ENCODE measurements at places on chromosomes 2 and 18.

DNA sequence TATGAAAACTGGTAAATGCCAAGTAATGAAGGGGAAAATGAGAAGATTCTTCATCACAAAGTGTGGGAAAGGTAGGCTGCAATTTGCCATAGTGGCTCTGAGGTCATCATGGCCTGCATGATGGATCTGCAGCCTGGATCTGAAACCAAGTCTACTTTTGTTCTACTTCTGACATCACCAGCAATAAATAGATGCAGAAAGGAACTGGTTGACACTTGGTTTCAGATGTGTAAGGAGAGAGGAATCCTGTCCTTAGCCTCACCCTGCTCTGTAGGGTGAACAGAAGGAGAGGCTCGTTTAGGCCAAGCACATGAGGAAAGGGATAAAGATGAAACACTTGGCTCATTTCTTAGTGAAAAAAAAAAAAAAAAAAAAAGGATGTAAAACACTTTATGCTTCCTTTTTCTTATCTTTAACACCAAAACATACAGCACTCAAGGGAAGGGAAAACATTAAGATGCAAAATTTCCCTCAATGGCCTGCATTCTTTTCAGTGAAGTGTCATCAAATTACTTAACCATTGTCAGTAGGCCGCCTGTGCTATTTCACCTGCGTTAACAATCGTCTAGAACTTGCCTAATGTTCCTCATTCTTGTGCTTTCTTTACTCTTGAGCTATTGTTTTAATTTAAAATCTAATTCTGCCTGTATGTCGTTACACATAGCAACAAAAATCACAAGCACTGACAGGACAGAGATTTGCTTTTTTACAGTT, 3.9 kb downstream of the NEB start:
- no peak for DNase-seq

DNA sequence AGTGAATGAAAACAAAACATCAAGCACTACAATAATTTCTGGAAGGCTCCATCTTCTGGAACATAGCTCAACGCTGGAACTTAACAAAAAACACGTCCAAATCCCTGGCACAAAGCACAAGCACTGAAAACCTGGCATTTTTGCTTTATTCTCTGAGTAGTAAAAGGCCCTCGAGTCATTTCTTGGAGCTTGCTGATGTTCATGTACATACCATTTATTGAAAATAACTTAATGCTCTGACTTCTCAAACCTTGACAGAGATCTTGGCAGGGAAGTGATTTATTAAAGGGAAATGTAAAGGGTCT, 76.5 kb upstream of the STK17B start:
- no peak for DNase-seq

GRCh38 chr2:150873396-150873772, 385.9 kb upstream of the RND3 start:
- DNase-seq, result no peak

GRCh38 chr2:135843671-135844070, 6.7 kb upstream of the LCT start:
- no peak for DNase-seq

DNA sequence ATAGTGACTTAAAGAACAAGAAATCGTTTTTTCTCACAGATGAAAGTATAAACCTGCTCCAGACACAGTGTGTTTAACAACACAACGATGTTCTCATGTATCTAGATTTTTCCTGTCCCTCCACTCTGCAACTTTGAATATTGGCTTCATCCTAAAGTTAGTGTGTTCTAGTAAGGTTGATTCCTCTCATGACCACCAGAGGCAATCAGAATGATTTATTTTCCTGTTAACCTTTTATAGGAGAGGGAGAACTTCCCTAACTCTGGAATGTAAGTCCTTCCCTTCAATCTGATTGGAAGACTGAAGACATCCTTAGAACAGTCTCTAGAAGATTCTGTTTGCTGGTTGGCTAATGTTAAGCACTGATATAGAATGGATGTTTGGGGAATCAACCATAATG, 41.0 kb upstream of the TAF4B start:
- no peak for DNase-seq

- peak; percentile 20 for DNase-seq
Observed at GRCh38 chr2:229775614-229776313, 61.4 kb upstream of the DNER start.

GRCh38 chr2:120934574-120935338, 199.1 kb downstream of the GLI2 start:
- DNase-seq, result no peak

GRCh38 chr2:71939588-71940535, 207.8 kb downstream of the CYP26B1 start:
- no peak for DNase-seq

DNA sequence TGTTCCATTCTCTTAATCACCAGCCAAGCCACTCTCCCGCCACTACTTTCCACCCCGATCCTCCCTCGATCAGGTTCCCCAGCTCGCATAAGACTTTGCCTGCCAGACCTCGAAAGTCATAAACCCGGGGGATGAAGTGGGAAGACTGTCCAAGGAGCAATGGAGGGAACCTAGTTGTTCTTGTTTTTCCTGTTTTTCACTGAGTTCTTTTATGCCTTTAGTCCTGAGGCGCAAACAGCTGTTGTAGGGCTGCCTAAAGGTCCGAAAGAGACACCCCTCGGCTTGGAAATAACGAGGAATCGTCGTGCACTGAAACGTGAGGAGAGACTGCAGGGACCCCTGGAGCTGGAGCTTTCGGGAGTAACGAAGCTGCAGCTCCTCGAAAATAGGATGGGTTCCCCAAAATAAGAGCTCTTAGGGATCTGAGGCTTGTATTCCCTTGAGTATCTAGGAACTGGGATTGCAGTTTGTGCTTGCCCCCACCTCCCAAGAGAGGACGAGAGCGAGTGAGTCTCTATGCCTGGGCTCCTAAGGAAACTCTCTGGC, 1.7 kb upstream of the HOXD12 start:
- no peak for DNase-seq

- DNase-seq, result no peak
Observed at GRCh38 chr2:107525406-107525805, 301.3 kb upstream of the RGPD4 start.

GRCh38 chr2:47785986-47786385, 3.0 kb downstream of the MSH6 start:
- no peak for DNase-seq

- DNase-seq, result no peak
Observed at GRCh38 chr18:51425889-51426288, 228.4 kb upstream of the MEX3C start.

- DNase-seq, result no peak
Observed at GRCh38 chr2:224114428-224114827, 75.3 kb upstream of the SERPINE2 start.

DNA sequence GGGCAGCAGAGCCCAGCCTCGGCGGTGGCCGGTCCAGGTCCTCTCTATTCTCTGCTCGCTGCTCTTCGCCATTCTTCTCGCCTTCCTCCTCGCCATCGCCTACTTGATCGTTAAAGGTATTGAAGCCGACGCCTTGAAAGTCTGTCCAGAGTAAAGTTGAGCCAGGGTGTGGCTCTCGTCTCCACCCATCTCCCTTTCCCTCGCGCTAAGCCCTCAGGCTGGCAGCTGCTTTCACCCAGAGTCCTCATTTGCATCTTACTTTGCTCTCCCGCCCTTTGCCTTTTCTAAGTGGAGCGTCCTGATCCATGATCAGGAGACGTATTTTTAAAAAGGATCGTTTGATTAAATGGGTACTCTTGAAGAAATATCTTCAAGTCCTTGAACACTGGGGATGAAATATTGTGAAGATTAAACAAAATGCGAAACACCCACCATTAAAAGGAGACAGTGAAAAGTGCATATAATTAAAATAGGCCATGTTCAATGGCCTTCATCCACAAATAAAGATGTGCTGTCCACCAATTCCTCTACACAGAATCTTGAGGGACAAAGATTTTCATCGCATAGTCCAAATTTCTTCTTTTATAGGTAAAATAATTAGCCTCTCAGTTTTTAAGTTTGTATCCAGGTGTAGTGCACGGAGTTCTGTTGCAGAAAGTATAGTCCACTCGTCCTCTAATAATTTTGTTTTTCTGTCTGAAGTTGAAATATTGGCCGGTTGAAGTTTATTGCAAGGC, 657 bp downstream of the ARL6IP6 start:
- DNase-seq, result peak; percentile 10

- no peak for DNase-seq
Observed at GRCh38 chr2:72134997-72135800, 12.5 kb downstream of the CYP26B1 start.

- DNase-seq, result no peak
Observed at GRCh38 chr2:225173909-225174308, 131.6 kb upstream of the DOCK10 start.

GRCh38 chr2:179096090-179096489, 46.2 kb upstream of the CCDC141 start:
- peak; percentile 22 for DNase-seq

DNA sequence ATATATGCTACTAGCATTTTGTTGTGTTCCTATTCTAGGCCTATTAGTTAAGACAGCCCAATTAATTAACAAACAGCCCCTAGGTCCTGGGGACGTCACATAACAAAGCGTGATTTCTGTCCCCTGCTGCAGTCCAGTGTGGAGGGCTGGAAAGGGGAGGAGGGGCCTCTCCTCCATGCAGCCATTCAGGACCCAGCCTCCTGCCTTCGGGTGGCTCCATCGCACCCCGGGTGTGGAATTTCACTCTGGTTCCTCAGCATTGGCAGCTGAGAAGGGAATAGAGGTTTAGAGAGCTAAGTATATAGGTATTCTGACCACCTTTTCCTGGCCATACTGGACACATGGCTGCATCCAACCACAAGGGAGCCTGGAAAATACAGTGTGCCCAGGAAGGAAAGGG, 42.4 kb downstream of the MC2R start:
- DNase-seq, result no peak

- DNase-seq, result no peak
Observed at GRCh38 chr2:114812261-114812660, 369.8 kb downstream of the DPP10 start.

DNA sequence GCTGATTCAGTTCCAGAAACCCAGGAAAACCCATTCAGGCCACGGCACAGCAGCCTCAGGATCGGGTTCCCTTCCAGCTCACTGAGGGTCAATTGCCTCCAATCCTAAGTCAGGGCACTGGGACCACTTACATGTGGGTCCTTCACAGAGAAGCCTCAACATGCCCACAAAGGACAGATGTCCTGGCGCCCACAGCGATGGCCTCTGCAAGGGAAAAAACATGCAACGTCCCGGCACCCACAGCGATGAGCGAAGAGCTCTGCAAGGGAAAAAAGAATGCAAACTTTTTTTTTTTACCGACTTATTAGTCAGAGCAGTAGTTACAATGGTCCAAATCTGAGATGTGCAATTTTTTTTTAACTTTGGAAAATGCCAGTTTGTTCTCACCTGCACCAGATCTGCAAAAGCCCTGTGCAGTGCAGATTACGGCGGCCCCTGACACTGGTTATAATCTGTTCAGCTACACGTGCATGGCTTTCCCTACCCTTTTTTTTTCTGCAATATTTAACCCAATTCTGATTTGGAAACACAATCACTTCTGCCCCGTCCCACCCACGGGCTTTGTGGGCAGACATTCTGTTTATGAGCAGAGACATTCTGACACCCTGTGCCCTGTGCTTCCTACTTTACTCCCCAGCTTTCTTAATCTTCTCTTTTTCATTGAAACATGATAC, 159.3 kb upstream of the SALL3 start:
- DNase-seq, result no peak

DNA sequence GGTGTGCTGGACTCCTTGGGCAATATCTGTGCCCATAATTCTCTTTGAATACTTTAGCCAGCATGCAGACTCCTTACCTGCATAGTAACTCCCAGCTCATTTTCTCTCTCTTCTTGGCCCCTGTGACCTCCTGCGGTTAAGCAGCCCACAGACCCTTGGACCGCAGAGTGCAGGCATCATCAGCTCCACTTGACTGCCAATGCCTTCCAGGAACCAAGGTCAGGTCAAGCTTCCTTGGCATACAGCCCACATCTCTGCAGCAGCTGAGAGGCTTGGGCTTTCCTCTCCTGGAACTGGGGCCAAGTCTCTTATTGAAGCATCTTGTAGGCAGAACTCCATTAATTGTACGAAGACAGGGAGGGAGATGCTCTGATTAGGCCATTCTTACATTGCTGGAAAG, 130.1 kb upstream of the PIEZO2 start:
- no peak for DNase-seq

GRCh38 chr2:147382322-147382948, 462.4 kb upstream of the ACVR2A start:
- no peak for DNase-seq

GRCh38 chr2:166494140-166494624, at the start of gene SCN7A:
TSS of gene SCN7A (minus strand) at chr2:166494249. CDS start at chr2:166477696, 16,553 bp downstream.
- DNase-seq, result no peak

DNA sequence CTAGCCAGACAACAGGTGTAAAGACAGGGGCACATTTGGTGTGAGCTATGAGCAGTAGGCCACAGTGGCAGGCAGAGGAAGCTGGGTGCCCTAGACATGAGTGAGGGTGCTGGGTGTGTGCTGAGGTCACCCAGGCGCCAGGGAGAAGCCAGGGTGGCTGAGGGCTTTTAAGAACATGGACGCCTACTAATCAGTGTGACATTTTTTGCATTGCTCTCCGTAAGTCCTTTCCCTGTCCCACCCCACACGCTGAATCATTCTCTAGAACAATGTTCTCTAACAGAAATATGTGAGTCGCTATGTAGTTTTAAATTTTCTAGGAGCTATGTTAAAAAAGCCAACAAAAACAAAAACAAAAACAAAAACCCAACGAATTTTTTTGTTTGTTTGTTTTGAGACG, 204.5 kb upstream of the REV1 start:
- no peak for DNase-seq

- DNase-seq, result peak; percentile 65
Observed at GRCh38 chr2:10036095-10036884, 7.1 kb upstream of the KLF11 start.

DNA sequence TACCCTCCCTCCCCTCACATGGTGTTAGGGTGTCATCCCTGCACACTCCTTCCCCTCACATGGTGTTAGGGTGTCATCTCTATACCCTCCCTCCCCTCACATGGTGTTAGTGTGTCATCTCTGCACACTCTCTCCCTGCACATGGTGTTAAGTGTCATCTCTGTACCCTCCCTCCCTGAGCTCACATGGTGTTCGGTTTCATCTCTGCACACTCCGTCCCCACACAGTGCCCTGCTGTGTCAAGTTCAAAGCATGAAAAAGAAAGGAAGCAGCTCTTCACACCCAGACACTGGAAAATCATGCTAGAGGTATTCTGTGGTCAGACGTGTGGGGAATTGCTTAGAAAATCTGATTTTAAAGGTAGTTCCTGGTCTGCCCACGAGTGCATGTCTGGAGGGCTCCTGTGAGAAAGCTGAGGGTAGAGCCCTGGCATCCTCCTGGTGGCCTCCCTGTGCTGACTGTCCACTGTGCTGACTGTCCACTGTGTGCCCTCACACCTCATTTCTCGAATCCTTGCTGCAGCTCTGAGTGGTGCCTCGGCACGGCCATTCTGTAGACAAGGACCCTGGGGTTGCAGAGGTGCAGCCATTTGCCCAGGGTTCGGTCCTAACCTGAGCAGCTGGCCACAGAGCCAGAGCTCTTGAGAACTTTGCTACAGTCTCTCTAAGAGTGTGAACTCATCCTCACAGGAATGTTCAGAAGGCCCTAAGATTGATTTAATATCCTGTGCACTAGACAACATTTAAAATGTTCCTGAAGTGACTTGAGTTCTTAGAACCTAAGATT, 69.1 kb upstream of the NFATC1 start:
- no peak for DNase-seq
